Right kidney (tissue), 9 donors: ENCODE measurements at places on chromosomes 3 and 15.

DNA sequence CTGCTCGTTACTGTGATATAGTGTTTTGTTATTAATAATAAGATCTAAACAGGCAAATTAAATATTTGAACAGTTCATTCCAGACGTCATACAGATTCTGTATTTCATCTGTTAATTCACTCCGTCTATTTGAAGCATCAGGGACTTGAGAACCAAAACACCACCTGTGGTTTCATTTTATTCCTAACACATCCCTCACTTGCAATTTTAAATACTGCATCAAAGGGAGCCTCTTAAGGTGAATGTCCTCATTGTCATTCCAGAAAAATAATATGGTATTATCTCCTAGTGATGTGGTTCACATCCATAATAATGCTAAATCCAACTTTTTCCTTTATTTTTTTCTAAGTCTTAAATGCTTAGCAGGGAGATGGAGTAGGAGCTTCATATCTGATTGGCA is 1390.9 kb upstream of the CADM2 start:
- no peak for DNase-seq

- DNase-seq, result no peak
Observed at GRCh38 chr3:15375461-15376000, 43.1 kb upstream of the SH3BP5 start.

GRCh38 chr3:42850263-42850662 is 25.4 kb downstream of the CYP8B1 start:
- no peak for DNase-seq

GRCh38 chr3:98032904-98033303 is 2.2 kb downstream of the GABRR3 start:
- no peak for DNase-seq

DNA sequence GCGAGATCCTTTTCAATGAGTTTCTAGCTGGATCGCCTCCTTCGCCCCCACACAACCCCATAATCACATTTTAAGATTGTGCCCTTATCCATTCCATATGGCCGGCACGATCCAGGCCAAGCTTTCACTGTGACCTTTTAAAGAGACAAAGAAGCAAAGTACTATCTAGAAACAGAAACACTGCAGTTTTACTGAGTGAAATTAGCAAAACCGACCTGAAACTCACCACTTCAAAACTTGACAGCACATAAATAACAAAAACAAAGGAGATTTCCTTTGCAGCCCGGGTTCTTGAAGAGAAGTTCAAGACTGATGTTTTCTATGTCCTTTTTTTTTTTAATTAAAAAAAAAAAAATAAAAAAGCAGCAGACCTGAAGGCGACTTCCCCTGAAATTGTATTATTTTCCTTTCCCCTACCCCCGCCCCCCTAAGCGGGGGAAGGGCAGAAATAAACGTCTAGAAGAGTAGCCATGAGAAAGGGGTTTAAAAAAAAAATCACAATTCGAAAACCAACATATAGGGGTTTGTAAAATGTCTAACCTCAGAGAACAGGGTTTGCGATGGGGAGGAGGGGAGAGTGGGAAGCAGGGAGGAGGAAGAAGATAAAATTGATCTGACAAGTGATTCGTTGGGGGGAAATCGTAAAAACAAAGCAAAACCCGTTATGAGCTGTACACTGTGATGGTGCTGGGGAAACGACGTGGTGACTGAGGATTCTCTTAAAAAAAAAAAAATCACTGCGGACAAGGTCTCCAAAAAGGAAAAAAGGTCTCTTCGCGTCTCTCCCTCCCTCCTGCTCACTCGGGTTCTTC is 1.5 kb downstream of the SATB1 start:
- peak; percentile 63 for DNase-seq

DNA sequence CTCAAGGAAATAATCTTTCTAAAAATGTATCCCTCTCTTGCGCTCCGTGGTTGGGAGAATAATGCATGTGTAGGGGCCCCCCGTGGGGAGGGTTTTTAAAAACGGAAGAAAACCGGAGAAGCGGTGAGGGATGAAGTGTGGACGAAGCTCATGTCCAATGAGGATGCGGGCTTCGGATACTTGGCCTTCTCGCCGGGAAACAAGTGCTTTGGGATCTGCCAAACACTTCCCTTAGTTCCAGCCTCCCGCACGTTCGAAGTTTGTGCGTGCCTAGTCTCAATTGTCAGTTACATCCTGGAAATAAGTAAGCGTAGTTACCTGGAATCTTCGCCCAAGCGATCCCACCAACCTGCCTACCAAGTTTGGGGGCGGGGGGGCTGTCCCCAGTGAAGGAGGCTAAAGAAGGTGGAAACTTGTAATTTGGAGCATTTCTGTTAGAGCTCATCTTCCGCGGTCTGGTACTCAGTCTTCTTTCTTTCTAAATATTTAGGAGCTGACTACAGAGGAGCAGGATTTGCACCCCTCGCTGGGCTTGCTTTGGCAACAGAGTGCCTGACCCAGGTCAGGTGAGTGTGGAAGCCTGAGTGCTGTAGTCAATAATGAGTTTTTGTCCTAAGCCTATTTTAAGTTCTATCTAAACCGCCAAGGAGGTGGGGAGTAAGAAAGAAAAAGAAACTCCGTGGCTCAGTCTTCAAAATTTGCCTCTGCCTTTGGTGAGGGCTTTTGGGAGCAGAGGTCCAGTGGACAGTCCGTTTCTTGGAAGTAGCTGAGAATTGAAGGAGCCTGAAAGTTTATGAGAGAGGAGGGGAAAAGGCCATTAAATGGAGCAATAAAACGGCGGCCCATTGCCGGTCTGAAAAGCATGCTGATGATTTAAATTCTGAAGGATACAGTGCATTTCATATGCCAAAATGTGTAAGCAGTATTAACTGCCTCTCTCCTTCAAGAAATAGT is 1.1 kb downstream of the ITPR1 start:
- DNase-seq, result no peak

DNA sequence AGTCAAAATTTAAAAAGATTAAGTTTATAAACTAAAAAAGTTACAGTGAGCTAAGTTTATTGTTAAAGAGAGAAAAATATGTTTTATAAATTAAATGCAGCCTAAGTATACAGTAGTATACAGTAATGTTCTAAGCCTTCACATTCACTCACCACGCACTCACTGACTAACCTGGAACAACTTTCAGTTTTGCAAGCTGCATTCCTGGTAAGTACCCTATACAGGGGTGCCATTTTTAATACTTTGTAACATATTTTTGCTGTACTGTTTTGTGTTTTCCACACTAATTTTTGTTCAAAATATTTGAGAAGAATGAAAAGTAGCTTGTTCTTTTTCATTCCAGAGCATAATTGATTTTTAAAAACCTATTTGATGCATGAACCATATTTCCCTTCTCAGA is 524.9 kb downstream of the RBMS3 start:
- DNase-seq, result no peak

DNA sequence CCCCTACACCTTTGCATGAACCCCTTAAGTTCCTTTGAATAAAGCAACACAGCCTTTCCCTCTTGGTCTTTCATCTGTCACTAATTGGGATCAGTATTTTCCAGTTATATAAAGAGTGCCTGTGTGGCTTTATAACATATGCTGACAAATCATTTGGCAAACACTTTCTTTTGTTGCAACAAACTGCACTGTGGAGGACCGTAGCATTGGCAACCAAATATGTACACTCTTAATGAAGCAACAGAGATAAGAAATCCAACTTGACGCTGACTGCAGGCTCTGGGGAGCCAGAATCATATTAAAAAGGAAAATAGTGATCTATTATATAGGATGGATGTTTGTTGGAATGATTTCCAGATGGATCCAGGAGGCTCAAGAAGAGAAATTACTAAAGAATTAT is 120.1 kb upstream of the PRICKLE2 start:
- no peak for DNase-seq

DNA sequence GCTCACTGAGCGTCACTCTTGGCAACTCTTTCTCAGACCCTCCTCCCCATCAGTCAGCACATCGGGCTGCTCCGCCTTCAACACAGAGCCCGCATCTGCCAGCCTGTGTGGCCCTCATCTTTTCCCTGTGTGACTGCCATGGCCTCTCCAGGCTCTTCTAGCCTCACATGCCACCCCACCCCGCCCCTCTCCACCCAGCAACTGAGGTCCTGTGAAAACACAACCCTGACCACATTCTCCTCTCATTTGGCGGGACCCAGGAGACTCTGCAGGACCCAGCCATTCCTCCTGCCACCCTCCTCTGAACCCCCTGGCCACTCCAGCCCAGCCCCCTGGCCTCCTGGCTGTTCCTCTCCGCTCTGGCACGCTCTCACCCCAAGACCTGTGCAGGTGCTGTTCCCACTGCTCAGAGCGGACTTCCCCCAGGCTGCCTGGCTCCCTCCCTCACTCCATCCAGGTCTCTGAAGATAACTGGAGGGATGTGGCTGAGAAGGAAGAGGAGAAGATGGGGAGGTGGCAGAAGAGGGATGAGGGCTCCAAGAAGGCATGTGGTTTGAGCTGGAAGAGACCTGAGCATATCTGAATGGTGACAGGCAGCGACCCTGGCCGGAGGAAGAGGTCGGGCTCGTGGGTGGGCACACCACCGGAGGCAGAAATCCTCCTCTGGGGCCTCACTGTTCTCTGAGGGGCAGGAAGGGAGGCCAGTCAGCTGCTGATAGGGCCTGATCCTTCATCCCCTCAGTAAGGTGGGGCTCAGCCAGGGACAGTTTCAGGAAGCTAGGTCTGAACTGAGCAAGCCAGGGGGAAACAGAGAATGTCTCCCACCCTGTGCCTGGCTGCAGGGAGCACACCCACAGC is 111.2 kb upstream of the RPL32 start:
- DNase-seq, result no peak

DNA sequence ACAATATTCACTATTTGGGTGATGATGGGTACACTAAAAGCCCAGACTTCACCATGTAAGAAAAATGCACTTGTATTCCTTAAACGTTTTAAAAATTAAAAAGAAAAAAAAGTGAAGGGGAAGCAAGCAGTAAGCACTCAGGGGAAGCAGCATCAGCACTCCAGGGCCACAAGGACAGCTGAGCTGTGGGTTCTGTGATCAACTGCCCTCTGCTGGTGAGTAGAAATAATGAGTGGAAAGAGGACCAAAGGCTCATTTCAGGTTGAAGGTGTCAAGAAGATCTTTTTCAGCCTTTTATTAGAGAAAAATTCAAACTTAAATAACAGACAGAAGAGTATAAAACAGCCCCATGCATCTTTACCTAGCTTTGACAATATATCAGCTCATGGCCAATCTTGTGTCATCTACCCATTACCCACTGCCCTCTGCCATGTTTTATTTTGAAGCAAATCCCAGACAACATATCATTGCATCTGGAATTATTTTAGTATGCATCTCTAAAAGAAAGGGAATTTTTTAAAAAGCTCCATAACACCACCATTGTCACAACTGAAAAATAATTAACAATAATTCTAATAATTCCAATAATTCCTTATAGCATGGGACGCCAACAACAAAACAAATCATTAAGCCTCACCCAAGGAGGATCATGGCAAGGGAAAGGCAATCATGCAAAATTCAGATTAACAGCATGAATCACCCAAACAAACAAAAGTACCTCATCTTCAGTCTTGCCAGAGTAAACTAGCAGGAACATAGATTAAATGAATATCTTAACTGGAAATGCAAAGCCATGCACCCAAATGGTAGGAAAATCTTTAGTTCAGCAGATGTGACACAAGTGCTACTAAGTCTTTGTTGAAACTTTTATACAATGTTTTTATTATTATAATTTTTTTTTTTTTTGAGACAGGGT is 42.5 kb downstream of the TAMM41 start:
- no peak for DNase-seq

GRCh38 chr3:96869316-96869715 is 54.9 kb downstream of the EPHA6 start:
- DNase-seq, result no peak

GRCh38 chr3:69443457-69443920 is 57.6 kb upstream of the FRMD4B start:
- DNase-seq, result no peak

GRCh38 chr15:74388363-74388951 is 21.0 kb upstream of the CYP11A1 start:
- DNase-seq, result no peak

- DNase-seq, result no peak
Observed at GRCh38 chr3:58606693-58607092, 29.5 kb upstream of the FAM107A start.

GRCh38 chr15:66877477-66878271 is 175.6 kb downstream of the SMAD6 start:
- no peak for DNase-seq

GRCh38 chr3:11560746-11561145 is 83.0 kb downstream of the VGLL4 start:
- no peak for DNase-seq

GRCh38 chr3:17800232-17800631 is 57.8 kb upstream of the TBC1D5 start:
- no peak for DNase-seq

- DNase-seq, result no peak
Observed at GRCh38 chr15:47383102-47383501, 334.2 kb upstream of the SEMA6D start.

GRCh38 chr3:40187945-40188344 is 121.6 kb upstream of the EIF1B start:
- no peak for DNase-seq

DNA sequence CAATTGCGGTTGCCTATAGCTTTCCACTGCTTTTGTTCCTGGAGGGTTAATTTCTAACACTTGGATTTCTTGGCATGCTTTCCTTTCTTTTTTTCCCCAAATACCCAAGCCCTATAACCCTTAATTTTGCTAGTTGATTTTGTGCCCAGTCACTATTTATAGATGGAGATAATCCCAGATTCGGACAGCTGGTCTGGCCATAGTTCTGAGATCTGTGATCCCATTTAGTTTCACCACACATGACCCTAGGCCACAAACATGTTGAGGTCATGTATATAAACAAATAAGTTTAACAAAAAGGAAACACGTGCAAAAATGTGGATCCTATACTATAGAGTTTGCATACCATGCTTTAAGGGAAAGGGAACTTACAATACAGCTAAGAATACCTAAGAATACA is 111.4 kb downstream of the ZMAT3 start:
- DNase-seq, result no peak

DNA sequence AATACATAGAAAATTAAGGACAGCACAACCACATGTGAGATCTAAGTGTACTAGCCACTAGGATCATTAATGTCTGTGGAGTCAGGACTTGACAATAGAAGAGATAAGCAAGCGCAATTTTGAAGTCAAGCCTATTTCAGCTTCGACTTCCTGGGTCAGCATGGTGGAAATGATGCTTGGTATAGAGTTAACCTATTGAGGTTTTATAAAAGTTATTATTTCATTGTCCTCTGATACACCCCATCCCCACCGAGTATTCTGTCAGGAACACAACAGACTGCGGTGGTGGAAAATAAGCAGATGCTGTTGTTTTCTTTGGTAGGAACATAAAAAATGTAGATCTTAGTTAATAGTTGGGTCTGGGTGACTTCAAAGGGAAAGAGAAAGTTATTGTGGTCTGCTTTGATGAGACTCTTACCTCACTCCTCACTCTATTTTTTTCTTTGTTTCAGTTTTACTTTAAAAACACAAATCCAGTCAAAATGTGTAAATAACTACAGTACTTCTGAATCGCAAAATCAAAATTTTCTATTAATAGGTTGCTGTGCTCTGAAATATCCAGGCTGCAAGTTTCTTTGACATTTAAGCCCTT is 82.1 kb downstream of the IL5RA start:
- DNase-seq, result no peak
